Activated CD8-positive, alpha-beta memory T cell treated with anti-CD3 and anti-CD28 coated beads for 4 hours (primary cell): ENCODE measurements at places on chromosomes 12 and 14.

DNA sequence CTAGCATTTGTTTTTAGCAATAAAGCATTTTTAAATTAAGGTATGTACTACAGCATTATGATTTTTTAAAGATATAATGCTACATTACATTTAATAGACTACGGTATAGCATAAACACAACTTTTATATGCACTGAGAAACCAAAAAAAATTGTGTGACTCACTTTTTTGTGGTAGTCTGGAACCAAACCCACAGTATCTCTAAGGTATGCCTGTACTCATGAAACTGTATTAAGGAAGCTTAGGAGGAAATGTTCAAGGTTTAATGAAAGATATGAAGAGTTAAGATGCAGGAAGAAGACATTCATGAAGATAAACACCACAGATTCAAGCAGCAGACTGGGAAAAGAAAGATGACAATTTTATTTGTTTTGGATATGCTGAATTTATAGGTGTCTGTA, 51.7 kb downstream of the PPP1R12A start:
- no peak for DNase-seq

- DNase-seq = no peak
Observed at GRCh38 chr12:130661486-130662255, 54.4 kb downstream of the RIMBP2 start.

DNA sequence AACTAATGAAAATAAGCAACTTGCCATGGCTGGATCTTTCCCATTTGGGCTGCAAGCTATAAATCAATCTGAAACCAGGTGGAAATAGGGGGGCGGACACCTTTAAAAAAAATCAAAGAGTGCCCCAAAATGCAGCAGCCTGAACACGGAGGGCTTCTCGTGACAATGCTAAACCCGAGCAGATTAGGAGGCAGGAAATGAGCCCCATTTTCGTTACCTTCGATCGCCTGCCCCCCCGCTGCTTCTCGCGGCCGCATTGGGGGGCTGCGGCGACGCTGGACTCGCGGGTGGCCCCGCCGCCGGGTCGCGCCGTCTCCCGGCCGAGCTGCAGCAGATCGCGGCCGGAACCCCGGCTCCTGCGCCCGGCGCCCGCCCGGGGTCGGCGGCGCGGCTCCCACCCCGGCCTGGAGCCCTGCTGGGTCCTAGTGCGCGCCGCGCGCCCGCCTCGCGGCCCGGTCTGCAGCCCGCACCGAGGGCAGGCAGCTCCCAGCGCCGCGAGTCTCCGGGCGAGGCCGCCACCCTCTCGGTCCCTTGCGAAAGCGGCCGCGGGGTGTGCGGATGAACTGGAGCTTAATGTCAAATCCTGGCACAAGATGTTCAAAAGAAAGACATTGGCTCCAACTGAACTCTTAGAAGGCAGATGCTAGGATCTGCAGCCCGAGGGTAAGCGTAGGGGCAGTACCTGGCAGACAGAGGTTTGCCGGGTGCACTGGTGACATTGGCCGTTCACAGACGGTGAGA, 201.9 kb upstream of the FOXN3 start:
- DNase-seq = no peak

DNA sequence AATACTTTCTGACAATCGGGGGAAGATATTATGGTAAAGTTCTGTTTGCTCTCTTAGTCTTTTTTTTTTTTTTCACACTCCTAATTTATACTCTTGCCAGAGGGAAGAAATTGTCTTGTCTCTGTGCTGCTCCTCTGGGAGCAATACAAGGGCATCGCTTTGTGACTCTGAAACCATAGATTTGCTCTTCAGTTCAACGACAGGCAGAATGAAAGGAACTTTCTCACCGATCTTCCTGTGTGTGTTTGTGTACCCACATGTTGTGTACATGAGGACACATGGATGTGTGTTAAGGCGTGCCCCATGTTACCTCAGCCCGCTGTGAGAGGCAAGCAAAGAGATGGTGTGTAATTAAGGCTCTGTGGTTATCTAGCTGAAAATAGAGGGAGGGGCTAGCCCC, 457.6 kb downstream of the EGLN3 start:
- no peak for DNase-seq

- no peak for DNase-seq
Observed at GRCh38 chr12:48379794-48380193, 29.1 kb upstream of the ZNF641 start.

- no peak for DNase-seq
Observed at GRCh38 chr12:118972982-118973381, 8.4 kb upstream of the SRRM4 start.

GRCh38 chr12:128298091-128298748, 31.2 kb downstream of the TMEM132C start:
- no peak for DNase-seq

- DNase-seq = no peak
Observed at GRCh38 chr14:69699748-69700303, 67.1 kb upstream of the SRSF5 start.

GRCh38 chr12:61667676-61668075, 592.5 kb upstream of the USP15 start:
- no peak for DNase-seq
